ENCODE measurements at places on chromosomes 7 and 10.
A peak's percentile ranks its signal among the peaks of the same experiment; 100 is the strongest.

DNA sequence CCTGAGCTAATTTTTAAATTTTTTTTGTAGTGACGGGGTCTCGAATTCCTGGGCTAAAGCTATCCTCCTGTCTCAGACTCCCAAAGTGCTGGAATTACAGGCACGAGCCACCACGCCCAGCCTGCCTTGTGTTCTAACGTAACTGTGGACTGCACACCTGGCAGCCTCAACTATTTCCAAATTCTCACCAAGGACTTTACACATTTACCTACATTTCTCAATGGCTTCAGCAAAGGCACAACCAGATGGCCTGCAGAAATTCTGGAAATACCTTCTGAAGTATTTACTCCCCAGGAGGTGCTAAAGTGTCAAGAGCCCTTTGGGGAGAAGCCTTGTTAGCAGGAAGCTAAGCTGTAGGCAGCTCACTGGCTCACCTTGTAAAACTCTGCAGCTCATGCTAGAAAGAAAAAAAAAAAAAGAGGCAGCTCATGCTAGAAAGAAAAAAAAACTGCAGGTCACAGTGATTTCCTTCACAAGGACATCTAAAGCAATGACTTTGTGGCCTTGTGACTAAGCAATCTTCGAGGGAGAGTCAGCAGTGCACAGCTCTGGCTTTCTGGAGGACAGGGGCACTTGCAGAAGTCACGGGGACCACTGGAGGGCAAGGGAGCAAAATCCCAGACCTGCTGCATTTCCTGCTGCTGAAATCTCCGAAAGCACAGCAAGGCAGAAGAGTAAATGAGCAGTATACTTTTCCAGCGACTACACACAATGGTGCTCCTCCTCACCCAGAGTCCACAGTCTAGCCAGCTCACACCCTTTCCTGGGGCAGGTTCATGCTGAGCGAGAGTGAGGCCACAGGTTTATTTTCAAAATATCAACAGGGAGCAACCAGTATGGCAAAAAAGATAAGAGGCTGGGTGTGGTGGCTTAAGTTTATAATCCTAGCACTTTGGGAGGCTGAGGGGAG is 40.4 kb downstream of the BAIAP2L1 start:
- no peak for DNase-seq

GRCh38 chr7:130793855-130794618 is 60.0 kb upstream of the KLF14 start:
- DNase-seq = no peak

GRCh38 chr7:74376256-74377036 is 77.3 kb upstream of the GTF2IRD1 start:
- no peak for DNase-seq

- DNase-seq = no peak
Measured at GRCh38 chr10:77606751-77607150, 30.9 kb downstream of the KCNMA1 start.

DNA sequence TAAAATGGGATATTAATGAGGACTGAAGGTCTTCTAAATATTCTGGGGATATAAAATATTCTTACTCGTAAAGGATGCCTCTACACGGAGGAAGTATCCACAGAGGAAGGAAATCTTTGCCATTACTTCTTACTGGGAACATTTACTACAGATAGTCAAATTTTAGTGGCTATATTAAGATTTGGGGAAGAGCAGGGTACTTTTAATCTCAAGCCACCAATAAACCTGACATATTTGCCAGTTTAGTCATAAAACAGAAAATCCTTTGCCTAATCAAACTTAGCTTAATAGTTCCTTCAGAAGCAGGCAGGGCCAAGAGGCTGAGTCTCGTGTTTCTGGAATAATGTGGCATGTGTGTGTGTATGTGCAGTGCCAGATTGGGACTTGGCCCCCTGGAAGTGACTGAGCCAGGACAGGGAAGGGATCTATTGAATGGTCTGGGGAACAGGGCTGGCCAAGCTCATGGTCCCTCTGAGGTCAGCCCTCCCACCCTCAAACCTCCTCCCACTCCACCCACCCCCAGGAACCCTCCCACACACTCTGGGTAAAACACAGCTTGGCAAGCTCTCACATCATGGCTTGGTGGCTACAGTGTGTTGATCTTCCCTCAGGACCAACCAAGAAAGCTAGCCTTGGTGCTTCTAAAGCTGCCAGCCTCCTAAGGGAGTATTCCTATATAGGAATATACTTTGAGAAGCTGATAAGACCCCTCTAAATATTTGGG is 1.6 kb upstream of the PIK3CG start:
- DNase-seq = no peak

GRCh38 chr7:51256209-51256781 is 60.3 kb downstream of the COBL start:
- no peak for DNase-seq

DNA sequence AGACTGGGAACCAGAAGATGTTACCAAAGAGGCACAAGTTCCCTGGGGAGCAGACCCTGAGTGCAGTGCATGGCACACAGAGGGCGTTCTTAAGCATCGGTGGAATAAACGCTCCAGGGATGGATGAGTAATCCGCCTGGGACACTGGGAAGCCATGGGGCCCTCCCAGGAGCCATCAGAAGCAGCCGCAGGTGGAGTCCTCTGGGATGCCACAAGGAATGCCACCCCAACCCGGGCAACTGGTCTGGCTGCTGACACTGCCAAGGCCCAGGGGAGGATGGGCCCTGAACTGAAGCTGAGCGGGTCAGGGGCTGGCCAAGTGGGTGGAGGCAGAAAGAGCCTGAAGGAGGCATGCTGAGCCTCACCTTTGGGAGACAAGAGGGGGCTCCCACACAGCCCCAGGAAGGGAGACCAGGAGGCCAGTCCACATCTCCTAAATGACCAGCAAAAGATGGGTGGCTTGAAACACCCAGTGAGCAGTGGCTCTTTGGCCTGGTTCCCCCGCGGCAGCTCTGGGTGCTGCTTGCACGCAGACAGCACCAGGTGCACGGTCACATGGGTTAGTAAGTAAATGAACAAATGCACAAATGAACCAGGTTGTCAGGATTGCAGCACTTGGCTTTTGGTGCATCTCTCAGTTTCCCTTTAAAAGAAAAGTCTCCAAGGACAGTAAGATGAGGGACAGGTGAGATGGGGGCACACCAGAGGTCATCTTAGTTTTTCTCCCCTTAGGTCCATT is 141.3 kb upstream of the ZMIZ1 start:
- DNase-seq = no peak

- DNase-seq = no peak
Measured at GRCh38 chr7:37153376-37153775, 295.3 kb downstream of the ELMO1 start.

- DNase-seq = peak; percentile 30
Measured at GRCh38 chr10:70656489-70656888, 15.8 kb upstream of the ADAMTS14 start.

DNA sequence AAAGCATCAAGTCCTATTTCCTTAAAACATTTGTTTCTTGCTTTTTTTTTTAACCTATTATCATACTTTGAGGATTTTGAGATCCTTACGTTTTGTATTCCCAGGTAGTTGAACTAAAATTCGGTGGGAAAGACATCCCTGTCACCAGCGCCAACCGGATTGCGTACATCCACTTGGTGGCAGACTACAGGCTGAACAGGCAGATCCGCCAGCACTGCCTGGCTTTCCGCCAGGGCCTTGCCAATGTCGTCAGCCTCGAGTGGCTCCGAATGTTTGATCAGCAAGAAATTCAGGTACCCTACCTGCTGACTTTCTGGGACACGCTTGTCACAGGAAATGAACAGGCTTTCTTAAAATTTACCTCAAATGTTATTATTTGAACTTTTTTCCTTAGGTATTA is 83.0 kb upstream of the DNAJB6 start:
- DNase-seq = no peak

DNA sequence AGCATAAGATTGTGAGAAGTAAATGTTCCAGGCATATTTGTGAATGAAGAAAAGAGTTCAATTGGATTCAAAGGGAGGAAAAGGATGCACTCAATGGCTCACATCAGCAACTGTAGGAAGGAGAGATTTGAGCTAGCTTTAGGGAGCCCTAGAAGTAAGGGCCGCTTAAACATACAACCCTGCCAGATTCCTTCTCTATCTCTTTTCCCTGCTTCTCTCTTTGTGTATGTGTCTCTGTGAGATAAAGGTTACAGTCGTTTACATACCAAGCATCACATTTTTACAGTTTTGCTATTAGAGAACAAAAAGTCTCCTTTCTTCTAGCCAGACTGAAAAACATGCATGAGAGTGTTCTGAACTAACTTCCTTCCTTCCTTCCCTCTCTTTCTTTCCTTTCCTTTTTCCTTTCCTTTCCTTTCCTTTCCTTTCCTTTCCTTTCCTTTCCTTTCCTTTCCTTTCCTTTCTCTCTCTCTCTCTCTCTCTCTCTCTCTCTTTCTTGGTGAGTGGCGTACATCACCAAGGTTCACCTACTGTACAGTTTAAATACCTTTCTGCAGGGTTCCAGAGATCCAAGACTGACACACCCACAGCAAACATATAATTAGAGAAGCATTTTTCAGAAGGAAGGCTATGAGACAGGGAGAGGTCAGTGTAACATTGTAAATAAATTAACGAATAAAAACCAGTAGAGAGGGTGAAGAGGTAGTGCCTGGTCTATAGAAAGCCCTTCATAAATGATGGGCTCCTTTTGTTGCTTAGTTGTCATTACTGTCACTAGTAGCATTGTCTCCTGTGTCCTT is 240.4 kb downstream of the ARL4A start:
- DNase-seq = no peak

- no peak for DNase-seq
Measured at GRCh38 chr7:68699090-68699711, 899.1 kb upstream of the AUTS2 start.

- DNase-seq = no peak
Measured at GRCh38 chr7:92547579-92547978, 19.0 kb downstream of the RBM48 start.

- DNase-seq = no peak
Measured at GRCh38 chr10:62193479-62193878, 75.2 kb downstream of the RTKN2 start.

DNA sequence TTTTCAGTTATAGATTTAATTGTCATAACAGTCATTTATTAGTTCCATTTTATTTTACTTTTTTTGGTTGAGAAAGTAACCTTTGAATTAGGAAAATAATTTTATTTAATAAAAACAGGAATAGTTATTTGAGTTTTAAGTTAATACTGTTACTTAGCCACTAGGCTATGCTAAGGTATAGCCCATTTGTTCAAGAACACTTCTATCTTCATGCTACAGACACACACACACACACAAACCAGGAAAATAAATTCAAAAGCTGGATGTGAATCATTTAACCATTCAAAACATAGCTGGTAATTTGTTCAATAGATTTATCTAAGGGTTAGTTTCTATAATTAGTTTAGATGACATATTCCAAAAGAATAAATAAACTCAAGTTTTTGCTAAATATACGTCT is 148.4 kb downstream of the RNF133 start:
- no peak for DNase-seq

DNA sequence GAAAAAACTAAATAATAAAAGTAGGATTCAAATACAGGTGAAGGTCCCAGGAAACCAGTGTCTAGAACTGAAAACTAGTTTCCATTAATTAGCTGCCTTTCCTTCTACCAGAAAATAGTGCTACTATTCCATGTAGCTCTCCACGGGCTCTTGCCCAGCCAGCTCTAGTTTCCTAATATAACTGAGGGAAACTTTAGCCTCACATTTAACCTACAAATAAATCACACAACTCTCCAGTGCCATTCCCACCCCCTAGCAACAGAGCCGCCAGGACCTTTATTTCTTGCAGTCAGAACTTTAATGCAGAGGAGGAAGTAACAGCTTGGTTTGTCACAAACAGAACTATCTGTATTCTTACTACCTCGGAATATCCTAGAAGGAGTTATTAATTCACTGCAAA is 10.3 kb downstream of the TOMM7 start:
- DNase-seq = no peak

- DNase-seq = no peak
Measured at GRCh38 chr10:27664461-27664860, 81.2 kb downstream of the MKX start.

DNA sequence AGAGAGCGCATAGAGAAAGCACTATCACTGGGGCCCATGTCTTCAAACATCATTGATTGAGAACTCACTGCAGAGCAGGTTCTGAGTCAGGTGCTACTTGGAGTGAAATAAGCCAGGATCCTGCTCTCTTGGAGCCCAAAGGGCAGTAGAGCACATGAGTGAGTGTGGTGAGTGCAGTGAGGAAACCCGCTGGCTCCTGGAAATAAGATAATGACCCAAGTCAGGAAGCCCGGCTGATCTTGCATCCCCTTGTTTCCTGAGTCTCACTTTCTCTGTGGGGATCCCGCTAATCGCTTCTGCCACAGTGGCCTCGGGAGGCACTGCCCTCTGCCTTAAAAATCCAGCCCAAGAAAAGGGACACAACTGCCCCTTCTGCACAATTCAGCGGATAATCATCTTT is 7.1 kb upstream of the FAM107B start:
- DNase-seq = no peak

- no peak for DNase-seq
Measured at GRCh38 chr10:62414359-62414758, 40.2 kb downstream of the ZNF365 start.

DNA sequence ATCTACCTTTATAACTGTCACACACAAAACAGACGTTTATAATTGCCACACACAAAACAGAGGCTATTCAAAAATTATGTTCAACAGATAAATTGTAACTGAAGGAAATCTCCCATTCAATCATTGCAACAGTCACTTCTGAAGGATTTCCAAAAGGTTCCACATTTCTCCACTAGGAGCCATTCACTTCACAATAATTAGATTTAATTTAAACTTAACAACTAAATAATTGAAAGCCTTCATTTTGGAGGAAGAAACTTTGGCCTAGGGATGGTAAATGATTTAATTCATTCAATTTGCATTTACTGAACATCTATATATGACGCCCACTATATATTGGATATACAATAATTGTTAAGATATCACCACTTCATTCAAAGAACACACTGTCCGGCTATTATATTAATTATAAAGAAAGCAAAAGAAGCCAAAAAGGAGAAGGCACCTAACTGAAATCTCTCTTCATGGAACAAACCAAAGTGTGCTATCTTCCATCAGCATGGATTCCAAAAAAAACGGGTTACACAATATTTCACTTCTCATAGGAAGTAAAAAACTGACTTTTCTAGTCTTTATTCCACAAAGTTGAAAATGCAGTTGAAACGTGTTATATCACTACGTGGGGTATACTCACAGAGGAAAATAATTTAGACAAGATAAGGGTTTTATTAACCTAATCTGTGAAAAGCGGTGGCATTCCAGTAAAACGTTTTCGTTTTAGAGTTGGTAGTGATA is 1.7 kb downstream of the ATAD1 start:
- no peak for DNase-seq

DNA sequence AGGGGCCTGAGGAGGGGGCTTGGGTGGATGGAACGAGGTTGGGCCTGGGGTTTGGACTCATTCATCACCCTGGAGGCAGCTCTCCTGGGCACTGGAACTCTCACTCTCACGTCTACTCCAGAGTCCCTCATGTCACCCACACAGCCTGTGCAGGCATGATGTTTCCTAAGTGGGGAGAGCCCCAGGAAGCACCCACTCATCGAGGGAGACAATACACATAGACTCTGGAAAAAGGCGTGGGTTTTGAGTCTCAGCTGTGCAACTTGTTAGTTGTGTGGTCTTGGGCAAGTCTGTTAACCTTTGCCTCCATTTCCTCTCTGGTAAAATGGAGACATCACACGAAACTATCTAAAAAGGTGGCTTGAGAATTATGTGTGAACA is 25.9 kb upstream of the RBM20 start:
- no peak for DNase-seq

Measured in stimulated activated CD4-positive, alpha-beta T cell treated with anti-CD3 and anti-CD28 coated beads, TNF-alpha, amount 100 ng/mL, for 24 hours (primary cell).